Activated CD4-positive, alpha-beta T cell treated with anti-CD3 and anti-CD28 coated beads, Interleukin-2, amount 10 ng/mL, durations not matched to agents 24 days and 14 days (primary cell): ENCODE measurements at places on chromosomes 5 and 9. TPM values are rescaled to one million over a fixed set of nuclear protein-coding genes. Genes with fewer than 3 reads are reported as not detected.

- H3K4me3 ChIP-seq, result no peak overlapping the region
- no peaks in the 10 kb centered on the region for H3K4me1 ChIP-seq
- no peak overlapping the region for H3K27ac ChIP-seq
These were observed 620.2 kb downstream of the ACTL7B start for GRCh38 chr9:108235609-108236008.

- H3K36me3 ChIP-seq, result no peaks in the 10 kb centered on the region
- no peaks in the 10 kb centered on the region for H3K4me1 ChIP-seq
- no peak overlapping the region for H3K4me3 ChIP-seq
- DNase-seq, result no peak
- no peaks in the 10 kb centered on the region for H3K27me3 ChIP-seq
- H3K27ac ChIP-seq, result no peak overlapping the region
These were observed 435.8 kb downstream of the CTNND2 start for GRCh38 chr5:11468334-11469039.

DNA sequence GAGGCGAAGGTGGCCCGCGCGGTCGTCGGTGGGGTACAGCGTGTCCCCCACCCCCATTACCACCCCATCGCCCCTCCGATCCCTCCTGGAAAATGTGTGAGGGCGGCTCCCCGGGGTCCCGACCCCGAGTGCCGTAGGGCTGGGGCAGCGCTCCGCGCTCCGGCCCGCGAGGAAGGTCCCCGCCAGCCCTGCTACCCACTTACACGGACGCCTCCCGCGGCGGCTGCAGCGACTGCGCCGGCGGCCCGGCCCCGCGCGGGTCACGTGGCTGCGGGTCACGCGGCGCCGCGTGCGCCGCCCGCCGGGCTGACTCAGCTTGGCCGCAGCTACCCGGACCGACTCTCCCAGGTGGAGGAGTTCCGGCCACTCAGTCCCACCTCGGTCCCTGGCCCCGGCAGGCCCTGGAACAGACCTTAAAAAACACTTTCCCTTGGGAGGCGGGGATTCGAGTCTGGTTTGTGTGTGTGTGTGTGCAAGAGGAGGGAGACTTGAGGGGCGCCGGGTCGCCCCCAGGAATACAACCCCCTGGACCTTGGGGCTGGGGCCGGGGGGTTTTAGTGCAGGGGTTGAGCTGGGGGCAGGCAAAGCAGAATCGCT, at the start of gene GNPDA1:
TSS of gene GNPDA1 (minus strand) at position 236 of the 597 bp plus-strand sequence. CDS start 992 bp downstream, outside the sequence.
- H3K4me3 ChIP-seq, result peak within 1 kb of the TSS; percentile 90
- H3K4me1 ChIP-seq, result peaks cover 77% of the 10 kb centered on the region
- peak; percentile 93 for DNase-seq
- no peaks in the 10 kb centered on the region for H3K27me3 ChIP-seq

DNA sequence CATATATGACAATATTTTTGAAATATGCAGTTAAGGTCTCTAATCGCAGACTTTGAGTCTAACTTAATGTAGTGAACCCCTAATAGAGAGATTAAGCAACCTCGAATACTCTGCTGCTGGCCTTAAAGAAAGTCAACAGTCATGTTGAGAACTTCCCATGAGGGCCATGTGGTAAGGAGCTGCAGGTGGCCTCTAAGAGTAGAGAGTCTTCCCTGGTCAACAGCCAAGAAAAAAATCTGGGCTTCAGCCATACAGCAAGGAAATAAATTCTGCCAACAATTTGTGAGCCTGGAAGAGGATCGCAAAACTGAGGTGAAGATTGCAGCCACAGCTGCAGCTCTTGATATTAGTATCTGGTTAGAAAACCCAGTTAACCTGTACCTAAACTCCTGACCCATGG, 935.2 kb upstream of the TYRP1 start:
- DNase-seq, result no peak
- no peaks in the 10 kb centered on the region for H3K4me1 ChIP-seq
- H3K4me3 ChIP-seq, result no peak overlapping the region
- H3K27me3 ChIP-seq, result no peaks in the 10 kb centered on the region
- H3K36me3 ChIP-seq, result no peaks in the 10 kb centered on the region

DNA sequence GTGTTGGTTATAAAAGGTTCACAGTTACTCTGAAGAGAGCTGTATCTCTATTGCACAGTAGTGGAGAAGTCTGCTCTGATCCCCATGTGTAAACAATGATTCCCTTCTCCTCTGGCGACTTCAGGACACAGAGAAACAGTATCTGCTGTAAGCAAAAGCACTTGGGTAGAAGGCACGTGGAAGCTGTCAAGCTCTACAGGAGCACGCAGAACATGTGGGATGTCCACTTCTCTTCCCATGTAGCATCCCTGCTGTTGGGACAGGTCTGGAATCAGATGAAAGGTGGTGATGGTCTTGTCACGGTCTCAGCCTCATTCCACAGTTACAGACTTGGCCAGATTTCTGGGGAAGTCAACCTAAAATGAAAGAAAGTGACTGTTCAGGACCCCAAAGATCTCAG, 9.4 kb upstream of the MAPK9 start:
- no peak overlapping the region for H3K27ac ChIP-seq
- H3K4me1 ChIP-seq, result no peaks in the 10 kb centered on the region
- no peaks in the 10 kb centered on the region for H3K36me3 ChIP-seq
- no peak overlapping the region for H3K4me3 ChIP-seq
- no peaks in the 10 kb centered on the region for H3K27me3 ChIP-seq

DNA sequence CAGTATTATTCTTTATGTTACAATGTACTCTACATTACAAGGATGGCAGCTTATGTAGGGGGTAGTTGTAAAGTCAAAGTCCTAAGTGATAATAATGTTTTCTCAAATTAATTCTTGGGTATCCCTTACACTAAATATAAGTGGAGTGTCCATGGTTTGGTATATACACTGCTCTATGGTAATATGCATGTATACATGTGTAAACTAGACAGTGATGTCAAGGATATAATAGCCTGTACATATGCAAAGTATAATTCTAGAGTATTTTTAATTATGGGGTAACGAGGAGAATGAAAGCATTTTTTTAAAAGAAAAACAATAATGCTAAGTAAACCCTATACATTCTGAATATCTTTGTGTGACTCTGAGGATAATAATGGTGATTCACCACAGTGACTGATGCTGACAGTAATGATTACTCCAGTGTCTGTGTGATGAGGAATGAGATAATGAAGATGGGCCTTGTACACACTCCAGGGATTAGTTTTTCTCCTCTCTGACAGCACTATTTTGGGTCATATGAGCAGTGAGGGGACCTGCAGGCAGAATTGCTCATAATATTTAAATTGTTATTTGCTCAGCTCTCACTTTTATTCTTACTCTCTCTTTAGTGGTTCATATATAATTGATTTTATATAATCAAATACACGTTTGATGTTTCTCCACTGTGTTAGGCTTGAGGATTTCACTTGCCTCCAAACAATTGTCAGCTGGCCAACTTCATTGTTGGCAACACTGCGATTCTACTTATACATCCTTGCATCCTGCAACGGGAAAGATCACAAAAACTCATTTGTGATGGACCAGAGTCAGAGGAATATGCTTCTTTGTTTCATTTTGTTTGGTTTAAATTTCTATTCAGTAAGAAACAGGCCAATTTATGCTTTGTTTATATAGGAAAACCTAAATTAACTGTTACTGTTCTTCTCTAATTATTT, 88.2 kb downstream of the NREP start:
- no peak overlapping the region for H3K4me3 ChIP-seq
- H3K27me3 ChIP-seq, result peaks cover 2% of the 10 kb centered on the region
- H3K36me3 ChIP-seq, result no peaks in the 10 kb centered on the region
- H3K27ac ChIP-seq, result no peak overlapping the region

DNA sequence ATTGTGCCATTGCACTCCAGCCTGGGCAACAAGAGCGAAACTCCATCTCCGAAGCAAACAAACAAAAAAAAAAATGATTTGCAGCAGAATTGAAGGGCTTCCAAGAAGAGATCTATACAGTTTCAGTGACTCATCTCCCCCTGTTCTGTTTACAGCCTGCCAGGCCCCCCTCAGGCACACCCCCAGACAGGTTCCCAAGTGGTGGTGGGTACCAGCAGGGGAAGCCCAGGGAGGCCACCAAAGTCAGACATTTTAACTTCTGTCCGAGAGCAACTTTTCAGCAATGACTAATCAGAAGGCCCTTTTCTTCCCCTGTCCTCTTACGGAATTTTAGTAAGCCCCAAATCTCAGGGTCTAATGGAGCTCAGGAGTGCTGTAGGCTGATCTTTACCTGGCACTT, 98.7 kb downstream of the PAX5 start:
- H3K4me3 ChIP-seq, result no peak overlapping the region
- DNase-seq, result no peak
- H3K4me1 ChIP-seq, result peaks cover 13% of the 10 kb centered on the region
- no peaks in the 10 kb centered on the region for H3K36me3 ChIP-seq
- H3K27me3 ChIP-seq, result peaks cover 6% of the 10 kb centered on the region

GRCh38 chr5:179820483-179821297, at the start of gene SQSTM1:
Gene SQSTM1 (plus strand): TSS chr5:179820905. CDS start chr5:179820937, 32 bp downstream.
- H3K4me3 ChIP-seq, result peak within 1 kb of the TSS; percentile 96
- H3K4me1 ChIP-seq, result peaks cover 35% of the 10 kb centered on the region
- H3K27ac ChIP-seq, result peak within 1 kb of the TSS; percentile 92
- H3K36me3 ChIP-seq, result peaks cover 39% of the 10 kb centered on the region
- no peaks in the 10 kb centered on the region for H3K27me3 ChIP-seq
- DNase-seq, result peak; percentile 96

GRCh38 chr5:2519153-2519552, 232.3 kb downstream of the IRX2 start:
- DNase-seq, result no peak
- H3K27ac ChIP-seq, result no peak overlapping the region
- H3K36me3 ChIP-seq, result no peaks in the 10 kb centered on the region
- H3K27me3 ChIP-seq, result no peaks in the 10 kb centered on the region
- H3K4me1 ChIP-seq, result no peaks in the 10 kb centered on the region

DNA sequence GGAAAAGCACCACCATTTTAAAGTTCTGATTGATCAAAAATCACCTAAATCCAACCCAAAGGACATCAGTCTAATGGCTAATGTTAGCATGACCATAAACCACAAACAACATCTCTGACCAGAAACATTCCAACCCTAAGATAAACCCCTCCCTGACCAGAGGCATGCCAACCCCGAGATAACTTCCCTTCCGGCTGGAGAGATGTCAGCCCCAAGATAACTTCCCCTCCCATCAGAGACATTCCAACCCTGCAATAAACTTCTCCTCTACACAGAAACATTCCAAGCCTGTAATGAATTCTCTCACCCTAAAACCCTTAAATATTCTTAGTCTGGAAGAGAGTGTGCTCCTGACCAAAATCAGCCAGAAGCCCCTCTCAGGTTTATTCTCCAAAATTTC, 364.3 kb downstream of the KCNN2 start:
- no peaks in the 10 kb centered on the region for H3K36me3 ChIP-seq
- H3K27ac ChIP-seq, result no peak overlapping the region
- H3K4me3 ChIP-seq, result no peak overlapping the region
- no peaks in the 10 kb centered on the region for H3K4me1 ChIP-seq
- no peak for DNase-seq

GRCh38 chr5:37197340-37198050, 51.7 kb downstream of the CPLANE1 start:
- DNase-seq, result peak; percentile 75
- H3K27ac ChIP-seq, result peak overlapping the region; percentile 76
- peaks cover 19% of the 10 kb centered on the region for H3K4me1 ChIP-seq
- no peaks in the 10 kb centered on the region for H3K27me3 ChIP-seq
- peaks cover 11% of the 10 kb centered on the region for H3K36me3 ChIP-seq

DNA sequence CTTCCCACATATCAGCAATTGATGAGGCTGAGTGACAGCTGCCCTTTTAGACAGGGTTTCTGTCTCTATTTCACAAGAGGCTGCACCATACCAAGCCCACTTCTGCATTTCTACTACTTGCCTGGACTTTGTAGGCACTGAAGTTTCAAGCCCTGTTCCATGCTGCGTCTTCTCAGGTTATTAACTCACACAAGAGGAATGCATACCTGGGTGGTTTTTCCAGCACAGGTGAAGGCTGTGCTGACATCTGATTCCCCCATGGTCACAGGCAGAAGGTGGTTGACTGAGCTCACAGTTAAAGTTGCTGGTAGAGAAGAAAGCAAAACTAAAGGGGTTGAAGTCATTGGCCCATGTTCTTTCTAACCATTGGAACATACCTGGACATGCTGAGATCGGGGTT, 86.6 kb downstream of the MAMDC2 start:
- peaks cover 5% of the 10 kb centered on the region for H3K27me3 ChIP-seq
- H3K27ac ChIP-seq, result no peak overlapping the region
- H3K36me3 ChIP-seq, result no peaks in the 10 kb centered on the region
- H3K4me1 ChIP-seq, result no peaks in the 10 kb centered on the region

DNA sequence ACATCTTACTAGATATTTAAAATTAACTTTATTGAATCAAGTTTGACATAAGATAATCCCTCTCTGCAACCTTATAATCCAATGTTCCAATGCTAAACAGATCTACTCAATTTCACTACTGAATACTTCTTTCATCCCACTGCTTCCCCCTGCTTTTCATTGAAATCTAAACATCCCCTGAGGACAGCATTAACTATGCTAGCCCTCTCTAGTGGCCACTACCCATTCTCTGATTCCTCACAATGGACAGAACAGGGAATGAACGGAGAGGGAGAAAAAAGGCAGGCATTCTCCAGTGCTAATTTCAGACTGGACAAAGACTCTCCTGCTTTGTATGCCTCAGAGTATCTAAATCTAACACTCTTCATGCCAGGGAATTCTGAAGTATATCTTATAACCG, 54.3 kb upstream of the RGS7BP start:
- no peaks in the 10 kb centered on the region for H3K27me3 ChIP-seq
- no peak overlapping the region for H3K4me3 ChIP-seq
- H3K27ac ChIP-seq, result no peak overlapping the region

- peak; percentile 29 for DNase-seq
- H3K27me3 ChIP-seq, result no peaks in the 10 kb centered on the region
- no peaks in the 10 kb centered on the region for H3K36me3 ChIP-seq
These were observed 355.3 kb downstream of the TMEM232 start for GRCh38 chr5:110371011-110371724.

- no peak for DNase-seq
- H3K27ac ChIP-seq, result no peak overlapping the region
- no peaks in the 10 kb centered on the region for H3K36me3 ChIP-seq
- H3K27me3 ChIP-seq, result no peaks in the 10 kb centered on the region
These were observed 981.2 kb downstream of the TLE4 start for GRCh38 chr9:80552931-80553330.

GRCh38 chr9:85541876-85542275, 199.9 kb downstream of the AGTPBP1 start:
- no peaks in the 10 kb centered on the region for H3K4me1 ChIP-seq
- H3K36me3 ChIP-seq, result no peaks in the 10 kb centered on the region
- H3K27me3 ChIP-seq, result no peaks in the 10 kb centered on the region
- no peak overlapping the region for H3K27ac ChIP-seq
- no peak for DNase-seq

DNA sequence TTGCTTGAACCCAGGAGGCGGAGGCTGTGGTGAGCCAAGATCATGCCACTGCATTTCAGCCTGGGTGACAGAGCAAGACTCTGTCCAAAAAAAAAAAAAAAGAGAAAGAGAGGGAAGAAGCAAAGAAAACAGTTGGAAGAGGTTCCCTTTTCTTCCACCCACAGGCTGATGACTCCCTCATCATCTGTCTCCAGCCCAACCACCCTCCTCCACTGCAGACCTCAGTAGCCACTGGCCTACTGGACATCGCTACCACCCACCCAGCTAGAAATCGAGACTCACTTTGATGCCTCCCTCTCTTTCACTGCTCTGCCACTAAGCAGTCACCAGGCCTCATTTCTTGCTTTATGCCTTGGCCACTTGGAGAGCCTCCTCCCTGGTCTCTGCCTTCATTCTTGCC, 71.2 kb downstream of the NIPSNAP3B start:
- peaks cover 6% of the 10 kb centered on the region for H3K4me1 ChIP-seq
- H3K4me3 ChIP-seq, result no peak overlapping the region

GRCh38 chr9:2107906-2108451, 92.8 kb downstream of the SMARCA2 start:
- no peak overlapping the region for H3K4me3 ChIP-seq
- H3K36me3 ChIP-seq, result peaks cover 57% of the 10 kb centered on the region
- H3K4me1 ChIP-seq, result peaks cover 6% of the 10 kb centered on the region
- no peak overlapping the region for H3K27ac ChIP-seq
- H3K27me3 ChIP-seq, result no peaks in the 10 kb centered on the region
- DNase-seq, result no peak

Gene SLCO4C1
- 0.17 and 0.28 TPM in 2 replicates for total RNA-seq

Gene PCDHGB7
- 0.12 and 0.17 TPM in 2 replicates for total RNA-seq

Gene IL4
- 20.5 and 21.2 TPM in 2 replicates for total RNA-seq

Gene SLC6A19
- total RNA-seq, result not detected in 2 replicates

Gene GLE1
- 53.3 and 54.1 TPM in 2 replicates for total RNA-seq

Gene ALDH1A1
- not detected in 2 replicates for total RNA-seq
